ENCODE measurements at places on chromosomes 7 and 10.
A peak's percentile ranks its signal among the peaks of the same experiment; 100 is the strongest.

GRCh38 chr10:45624724-45625123 lies 47.8 kb downstream of the ZFAND4 start:
- no peak for DNase-seq

DNA sequence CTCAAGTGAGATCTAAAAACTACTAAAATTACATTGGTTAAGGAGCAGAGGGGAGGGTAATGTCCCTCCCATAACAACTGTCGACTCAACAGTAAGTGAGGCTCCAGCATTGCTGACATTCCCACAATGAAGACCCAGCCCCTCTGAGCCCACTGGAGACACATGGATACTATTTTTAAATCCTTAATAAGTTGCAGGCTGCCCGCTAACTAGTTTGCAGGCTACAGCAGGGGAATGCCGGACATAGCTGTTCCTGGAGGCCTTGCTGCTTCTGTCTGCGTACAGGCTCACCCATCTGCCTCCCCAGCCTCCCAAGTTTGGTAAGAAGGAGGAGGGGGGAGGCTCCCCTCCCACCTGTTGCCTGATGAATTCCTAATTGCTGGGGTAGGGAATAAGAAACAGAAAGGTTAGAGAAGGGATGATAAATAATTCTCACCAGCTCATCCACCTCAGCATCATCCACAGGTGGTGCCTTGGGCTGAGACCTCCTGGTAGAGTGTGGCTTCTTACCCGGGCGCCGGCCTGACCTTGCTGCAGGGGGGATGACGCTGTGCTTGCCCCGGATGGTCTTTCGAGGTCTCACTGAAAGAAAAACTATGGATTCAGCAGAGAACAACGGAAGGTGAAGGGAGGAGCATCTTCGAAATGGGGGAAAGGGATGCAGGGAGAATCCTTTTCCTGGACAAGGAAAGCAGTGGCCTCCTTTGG lies 10.1 kb downstream of the FZD9 start:
- DNase-seq = no peak

DNA sequence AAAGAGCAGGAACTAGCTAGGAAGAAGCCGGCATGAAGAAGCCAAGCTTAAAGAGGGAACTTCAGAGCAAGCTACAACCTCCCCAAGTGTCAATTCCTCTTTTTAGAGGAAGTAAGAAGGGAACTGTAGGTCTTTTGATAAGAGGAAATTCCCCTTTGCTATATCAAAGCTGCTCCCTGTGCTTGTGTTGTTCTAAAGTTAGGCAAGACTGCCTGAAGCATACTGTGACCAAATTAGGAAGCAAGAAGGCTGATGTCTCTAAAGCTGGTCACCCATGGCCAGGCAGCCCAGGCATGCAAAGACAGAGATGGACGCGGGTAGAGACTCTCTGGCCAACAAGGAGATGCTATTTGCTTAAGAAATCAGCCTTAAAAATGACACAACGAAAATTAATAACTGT lies 87.9 kb downstream of the RNF216 start:
- no peak for DNase-seq

GRCh38 chr10:73625004-73625883 lies 16.0 kb downstream of the MYOZ1 start:
- no peak for DNase-seq

DNA sequence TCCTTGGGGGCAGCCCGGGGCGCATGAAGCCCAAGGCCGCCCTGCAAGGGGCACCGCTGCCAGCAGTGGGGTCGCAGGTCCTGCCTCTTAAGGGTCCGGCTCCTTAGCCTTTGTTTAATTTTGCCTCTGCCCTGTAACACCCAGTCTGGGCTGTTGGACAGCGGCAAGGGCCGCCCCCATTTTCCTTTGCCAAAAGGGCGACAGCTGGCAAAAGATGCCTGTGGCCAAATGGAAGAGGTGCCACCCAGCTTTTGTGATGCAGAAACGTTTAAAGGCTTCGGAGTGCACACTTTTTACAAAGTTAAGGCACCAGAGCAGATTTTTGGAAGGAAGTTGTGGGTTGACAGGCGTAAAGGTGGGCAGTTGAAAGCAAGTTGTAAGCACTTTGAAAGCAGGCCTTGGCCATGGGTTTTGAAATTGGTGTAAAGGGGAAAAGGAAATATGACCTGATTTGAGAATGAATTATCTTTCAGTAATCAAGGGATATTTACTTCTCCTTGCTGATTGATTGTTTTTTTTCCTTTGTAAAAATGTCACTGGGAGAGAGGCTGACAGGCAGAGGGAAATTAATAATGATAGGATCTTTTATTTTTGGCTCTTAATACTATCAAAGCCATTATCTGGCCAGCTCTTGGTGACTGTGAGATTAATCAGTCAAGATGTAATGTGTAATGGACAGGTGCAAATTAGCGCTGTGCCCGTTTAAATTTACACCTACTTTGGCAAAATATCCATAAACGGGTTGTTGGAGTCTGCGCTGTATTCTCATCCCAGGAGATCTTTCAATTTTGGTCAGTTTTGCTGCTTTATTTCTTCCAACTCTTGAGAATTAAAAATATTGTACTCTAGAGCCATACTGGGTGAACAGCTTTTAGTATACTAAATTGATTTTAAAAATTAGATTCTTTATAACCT lies 1.2 kb downstream of the CASD1 start:
- peak; percentile 70 for DNase-seq

DNA sequence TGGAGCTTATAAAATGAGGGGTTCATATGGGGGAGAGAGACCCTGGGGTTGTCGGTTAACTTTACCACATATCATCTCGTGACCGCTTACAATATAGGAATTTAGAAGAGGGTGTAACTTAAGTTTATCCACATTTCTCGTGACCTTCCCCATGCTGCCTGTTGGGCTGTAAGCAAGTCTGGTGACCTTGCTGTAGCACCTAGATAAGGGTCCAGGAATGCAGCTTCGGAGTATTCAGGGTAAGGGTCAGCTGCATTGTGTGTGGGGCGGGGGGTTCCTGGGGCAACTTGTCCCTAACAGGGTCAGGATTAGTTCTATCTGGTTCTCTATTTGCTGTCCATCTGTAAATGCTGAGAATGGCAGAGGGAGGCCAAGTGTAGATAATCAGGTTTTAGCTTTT lies 1.3 kb upstream of the CHST3 start:
- no peak for DNase-seq

DNA sequence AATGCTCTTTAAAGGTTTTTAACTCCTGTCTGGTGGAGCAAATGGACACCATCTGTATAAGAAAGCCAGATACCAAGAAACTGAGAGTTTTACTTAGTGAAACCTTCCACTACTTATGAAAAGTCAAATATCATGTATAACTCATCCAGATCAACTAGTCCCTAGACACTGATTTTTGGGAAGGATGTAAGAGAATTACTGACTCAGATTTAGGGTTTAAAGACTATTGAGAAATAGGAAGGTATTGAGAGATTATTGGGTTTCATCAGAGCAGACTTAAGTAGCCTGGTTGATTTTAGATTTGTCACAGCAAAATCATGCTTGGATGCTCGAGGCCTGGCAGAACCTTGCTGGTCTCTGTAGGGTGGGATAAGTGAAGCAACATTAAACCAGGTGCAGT lies 3.1 kb downstream of the CSTF2T start:
- no peak for DNase-seq

DNA sequence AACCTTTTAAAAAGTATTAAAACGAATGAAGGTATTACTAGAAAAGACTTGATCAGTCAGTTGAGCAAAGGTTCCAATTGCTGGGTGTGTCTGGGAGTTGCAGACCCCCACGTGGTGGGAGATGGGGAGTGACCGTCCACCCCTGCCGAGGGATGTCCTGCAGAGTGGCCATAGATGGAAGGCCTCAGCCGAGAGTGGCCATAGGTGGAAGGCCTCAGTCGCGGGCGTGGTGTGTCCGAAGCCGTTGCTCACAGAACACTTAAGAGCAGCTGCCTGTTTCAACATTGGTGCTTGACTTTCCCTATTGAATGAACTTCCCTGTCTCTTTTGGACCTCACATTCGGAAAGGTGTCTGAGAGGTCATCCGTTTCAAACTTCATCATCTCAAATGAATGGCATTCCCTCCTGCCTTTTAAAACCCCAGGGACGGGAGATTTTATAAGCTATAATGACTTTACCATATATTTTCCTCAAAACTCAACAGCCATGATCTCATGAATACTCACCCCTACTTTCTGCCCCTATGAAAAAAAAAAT lies 69.4 kb downstream of the CAMK1D start:
- no peak for DNase-seq

DNA sequence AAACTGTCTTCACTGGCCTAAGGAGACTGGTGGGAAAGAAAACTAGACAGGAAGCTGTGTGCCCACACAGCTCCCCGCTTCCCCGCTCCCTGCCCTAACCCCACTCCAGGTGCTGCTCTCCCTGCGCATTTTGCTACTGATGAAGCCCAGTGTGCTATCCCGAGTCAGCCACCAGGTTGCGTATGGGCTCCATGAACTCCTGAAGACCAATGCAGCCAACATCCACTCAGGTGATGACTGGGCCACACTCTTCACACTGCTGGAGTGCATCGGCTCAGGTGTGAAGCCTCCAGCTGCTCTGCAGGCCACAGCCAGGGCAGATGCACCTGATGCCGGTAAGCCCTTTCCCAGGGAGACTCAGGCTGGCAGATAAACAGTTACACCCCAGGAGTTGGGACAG lies 20.3 kb upstream of the NFKB2 start:
- DNase-seq = no peak

GRCh38 chr7:137985897-137986251 lies 16.0 kb downstream of the CREB3L2 start:
- DNase-seq = no peak

DNA sequence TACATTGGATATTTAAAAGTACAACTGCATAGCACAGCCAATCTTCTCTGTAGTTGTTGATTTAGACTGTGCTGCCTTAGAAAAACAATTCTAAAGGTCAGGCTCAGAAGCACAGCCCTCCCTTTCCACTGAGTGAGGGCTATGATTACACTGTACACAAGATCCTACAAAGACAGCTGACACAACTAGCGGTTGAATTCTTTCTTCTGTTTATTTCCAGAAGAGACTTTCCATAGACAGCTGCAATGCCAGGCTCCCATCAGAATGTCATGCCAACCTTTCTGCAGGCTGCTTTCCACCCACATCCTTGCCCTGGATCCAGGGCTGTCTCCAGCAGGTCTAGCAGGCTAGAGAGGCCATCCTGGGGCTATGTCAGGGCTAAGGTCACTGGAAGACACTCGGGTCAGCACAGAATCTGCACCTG lies 39.3 kb downstream of the FAM13C start:
- DNase-seq = peak; percentile 6

DNA sequence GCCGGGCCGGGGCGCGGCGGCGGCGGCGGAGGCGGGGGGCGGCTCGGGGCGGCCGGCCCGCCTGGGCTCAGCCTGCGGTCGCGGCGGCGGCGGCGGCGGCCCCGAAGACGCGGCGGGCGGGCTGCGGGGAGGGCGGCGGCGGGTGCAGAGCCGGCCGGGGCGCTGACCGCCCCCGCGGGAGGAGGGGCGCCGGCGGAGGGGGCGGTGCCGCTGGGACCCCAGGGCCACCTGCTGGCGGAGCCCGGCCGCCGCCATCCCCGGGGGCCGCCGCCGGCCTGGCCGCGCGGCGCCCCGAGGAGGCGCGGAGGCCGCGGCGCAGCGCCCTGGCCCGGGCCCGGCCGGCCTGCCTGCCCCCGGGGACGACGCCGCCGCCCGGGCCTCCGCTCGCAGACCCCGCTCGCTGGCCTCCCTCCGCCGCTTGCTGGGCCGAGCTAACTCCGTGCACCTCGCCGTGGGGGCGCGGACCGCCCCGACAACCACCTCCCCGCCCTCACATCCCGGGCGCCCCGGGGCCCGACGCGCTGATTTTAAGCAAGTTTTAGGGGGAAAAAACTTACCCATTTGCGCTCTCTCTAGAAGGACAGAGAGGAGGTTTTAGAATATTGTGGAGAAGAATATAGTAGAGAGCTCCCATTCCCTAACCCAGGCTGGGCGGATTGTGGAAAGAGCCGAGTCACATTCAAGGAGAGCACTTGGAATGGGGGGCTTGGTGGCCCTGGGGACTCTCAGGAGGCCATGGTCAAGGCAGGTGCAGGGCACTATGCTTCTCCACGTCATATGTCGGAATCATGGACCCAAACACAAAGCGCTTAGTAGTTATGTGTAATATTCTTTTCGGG lies at the start of gene BEND7:
BEND7 (minus strand) TSS at position 140 of the 839 bp plus-strand sequence. CDS start 481 bp downstream, outside the sequence.
- no peak for DNase-seq

DNA sequence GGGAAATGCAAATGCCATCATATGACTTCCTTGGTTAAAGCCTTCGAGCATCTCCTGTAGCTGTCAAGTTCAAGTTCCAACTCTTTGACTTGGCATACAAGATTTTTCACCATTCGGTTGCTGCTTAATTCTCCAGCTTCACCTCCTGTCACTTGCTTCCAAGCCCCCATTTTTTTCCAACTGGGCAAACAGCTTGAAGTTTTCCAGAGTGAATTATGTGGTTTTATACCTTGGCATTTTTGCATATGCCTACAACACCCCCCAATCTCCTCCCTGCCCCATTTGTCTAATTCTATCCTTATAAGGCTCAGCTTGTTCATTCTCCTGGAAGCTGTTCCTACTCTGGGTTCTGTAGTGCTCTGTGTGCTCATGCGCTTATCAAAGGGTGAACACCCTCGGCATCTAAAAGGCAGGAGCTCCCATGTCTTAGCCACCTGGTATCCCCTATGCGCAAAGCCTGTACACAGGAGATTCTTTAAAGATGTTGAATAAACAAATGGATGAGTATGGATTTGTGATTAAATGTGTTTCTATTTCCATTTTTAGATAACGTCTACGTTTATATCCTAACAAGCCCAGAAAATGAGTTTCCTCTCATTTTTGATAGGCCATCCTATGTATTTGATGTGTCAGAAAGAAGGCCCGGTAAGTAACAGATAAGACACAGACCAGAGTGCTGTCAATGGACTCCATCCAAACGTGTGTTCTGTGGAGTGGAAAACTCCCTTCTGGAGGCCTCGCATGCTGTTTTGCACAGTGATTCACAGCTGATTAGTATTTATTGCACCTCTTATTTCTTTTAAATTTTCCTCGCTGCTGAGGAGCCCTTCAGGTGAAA lies 52.5 kb downstream of the CDHR3 start:
- no peak for DNase-seq

GRCh38 chr10:62627983-62628382 lies 176.5 kb upstream of the ADO start:
- no peak for DNase-seq

DNA sequence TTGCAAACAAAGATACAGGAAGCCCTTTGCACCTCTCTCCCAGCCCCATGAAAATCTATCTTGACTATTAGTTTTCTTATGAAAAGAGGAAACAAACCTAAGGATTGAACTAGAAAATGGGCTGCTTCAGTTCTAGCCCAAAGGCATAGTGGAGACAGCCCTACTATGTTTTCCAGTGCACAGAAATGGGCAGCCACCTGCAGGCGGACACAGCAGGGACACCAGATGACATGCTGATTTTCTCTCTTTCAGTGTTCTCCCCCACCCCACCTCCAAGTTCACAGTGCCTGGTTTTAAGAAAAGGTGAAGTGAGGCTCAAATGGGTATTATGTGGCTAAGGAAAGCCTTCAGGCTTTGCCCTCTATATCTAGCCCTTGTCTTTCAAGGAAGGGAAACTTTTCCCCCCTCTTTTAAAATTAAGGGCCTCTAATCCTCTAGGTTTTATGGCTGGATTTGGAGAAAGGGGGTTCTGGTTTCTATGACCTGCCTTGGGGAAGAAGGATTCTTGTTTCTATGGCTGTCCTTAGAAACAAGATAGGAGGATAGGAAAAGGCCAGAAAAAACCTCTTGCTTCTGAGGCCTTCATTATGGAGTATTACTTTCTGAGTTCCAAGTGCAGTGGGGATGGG lies 23.5 kb upstream of the DDX50 start:
- DNase-seq = no peak

Measured in NCI-H748 treated with DMSO at 0.1 percent for 48 hours (cell line).